ENCODE measurements at places on chromosomes 16 and 17.

DNA sequence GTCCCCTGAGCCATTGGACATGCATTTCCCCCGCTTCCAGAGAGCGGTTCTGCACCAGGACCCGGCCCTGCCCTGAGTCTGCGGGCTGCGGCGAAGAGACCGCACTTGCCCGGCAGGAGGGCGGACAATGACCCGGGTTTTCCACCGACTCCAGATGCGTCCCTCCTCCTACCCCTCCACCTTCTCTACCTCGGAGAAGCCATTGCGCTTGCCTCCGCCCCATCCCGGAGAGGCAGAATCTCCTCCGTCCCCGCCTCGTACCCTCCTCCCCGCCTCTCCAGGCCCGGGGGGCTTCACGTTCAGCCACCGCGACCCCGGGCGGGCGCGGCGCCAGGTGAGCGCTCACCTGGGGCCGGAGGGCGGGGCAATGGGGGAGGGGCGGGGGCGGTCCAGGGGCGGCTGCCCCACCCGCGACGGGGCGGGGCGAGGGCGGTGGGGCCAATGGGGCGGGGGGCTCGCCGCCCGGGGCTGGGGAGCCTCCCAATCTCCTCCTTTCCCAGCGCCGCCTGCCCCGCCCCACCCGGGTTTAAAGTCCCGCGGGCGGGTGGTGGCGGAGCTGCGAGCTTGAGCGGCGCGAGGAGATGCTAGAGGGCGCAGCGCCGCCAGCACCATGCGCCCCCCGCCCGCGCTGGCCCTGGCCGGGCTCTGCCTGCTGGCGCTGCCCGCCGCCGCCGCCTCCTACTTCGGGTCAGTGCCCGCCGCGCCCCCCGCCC is at the start of gene WNT9B:
WNT9B (plus strand) TSS at position 555 of the 713 bp plus-strand sequence; CDS start at position 611, 56 bp downstream.
- peak; percentile 85 for DNase-seq

GRCh38 chr16:28981517-28981916 is 3.3 kb upstream of the LAT start:
- DNase-seq = no peak

DNA sequence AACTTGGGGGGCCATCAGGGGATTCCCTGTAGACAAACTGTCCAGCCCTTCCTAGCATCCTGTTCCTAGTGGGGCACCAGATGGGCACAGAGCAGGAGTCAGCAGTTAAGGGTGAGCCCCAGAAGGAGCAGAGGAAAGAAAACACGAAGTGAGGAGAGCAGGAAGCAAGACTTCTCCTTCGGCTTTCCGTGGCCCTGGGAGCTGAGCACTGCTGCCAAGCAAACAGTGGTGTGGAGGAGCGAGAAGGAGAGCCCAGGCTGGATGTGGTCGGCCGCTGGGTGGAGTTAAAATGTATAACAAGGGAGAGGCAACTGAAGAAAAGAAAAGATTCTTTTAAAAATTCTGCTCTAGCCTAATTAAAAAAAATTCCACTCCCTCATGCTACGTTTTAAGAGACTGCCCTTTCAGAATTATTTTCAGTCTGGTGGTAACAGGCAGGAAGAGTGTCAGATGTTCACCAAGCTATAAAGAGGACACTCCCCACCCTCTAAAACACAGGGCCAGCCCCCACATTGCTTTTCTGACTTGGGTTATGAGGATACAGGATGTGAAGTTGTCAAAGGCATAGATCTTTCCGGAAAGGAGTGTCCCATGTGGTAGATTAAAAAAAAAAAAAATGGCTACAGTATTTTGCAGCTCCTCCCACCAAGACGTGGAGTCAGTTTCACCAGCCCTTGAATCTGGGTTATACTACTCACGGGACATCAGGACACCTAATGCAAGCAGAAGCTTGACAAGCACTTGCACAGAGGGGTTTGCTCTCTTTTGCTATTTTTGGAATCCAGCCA is 74.9 kb upstream of the ZFHX3 start:
- DNase-seq = no peak

GRCh38 chr17:69714669-69715068 is 300.2 kb downstream of the MAP2K6 start:
- DNase-seq = no peak

- no peak for DNase-seq
Observed at GRCh38 chr17:2156666-2157065, 101.8 kb downstream of the HIC1 start.

GRCh38 chr16:17638134-17638533 is 167.4 kb upstream of the XYLT1 start:
- DNase-seq = no peak

Data from upper lobe of left lung (tissue), 6 donors.